NCI-H187 treated with DMSO at 0.1 percent for 48 hours (cell line): ENCODE measurements at places on chromosomes 7 and 10.

DNA sequence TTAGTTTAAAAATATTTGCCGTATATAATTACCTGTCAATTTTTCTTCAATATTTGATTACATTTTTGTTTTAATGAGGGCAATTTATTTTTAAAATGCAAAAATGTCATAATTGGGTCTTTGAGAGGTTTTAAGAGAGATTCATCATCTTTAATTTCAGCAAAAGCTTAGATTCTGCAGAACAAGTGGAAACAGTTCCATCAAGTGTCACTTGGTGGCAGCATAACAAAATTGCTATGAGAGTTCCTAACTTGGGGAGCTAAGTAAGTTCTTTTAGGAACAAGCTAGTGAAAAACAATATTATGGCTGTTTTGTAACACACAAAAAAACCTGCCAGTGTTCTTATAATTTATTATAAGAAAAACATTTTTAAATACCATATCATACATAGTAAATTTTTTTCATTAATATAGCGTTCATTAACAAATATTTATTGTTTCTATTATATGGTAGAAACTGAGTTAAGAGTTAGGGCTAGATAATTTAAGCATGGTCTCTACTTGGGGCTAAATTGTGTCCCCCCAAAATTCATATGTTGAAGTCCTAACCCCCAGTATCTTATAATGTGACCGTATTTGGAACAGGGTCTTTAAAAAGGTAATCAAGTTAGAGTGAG is 155.2 kb downstream of the MAGI2 start:
- DNase-seq, result no peak

- no peak for DNase-seq
Measured at GRCh38 chr7:4815121-4815520, 39.7 kb downstream of the AP5Z1 start.

DNA sequence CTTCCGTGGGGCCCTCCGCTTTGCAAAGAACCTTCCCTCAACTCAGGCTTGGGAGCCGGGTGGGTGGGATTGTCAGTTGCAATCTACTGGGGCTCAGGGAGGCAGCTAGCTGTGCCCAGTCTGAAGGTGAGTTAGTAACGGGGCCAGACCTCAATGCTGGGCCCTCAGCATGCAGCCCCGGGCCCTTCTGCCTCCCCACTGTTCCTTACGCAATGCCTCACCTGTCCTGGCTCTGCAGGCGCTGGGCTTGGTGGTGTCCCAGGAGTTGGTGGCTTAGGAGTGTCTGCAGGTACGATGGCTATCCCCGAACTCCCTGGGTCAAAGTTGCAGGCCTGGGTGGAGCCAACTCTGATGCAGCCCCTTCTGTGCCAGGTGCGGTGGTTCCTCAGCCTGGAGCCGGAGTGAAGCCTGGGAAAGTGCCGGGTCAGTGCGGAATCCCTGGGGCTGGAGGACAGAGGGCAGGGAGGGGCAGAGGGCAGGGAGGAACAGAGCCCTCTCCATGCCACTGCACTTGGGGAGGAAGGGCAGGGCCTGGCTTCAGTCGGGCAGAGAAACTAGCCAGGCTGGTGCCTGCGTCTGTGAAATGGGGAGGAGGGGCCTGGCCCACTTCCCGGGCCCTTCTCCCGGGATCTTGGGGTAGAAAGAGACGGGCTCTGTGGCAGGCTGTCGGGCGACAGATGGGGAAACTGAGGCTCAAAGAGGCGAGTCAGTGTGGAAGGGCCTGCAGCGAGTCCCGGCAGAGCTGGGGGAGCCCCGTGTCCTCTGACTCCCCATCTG is 15.0 kb downstream of the ELN start:
- DNase-seq, result no peak

DNA sequence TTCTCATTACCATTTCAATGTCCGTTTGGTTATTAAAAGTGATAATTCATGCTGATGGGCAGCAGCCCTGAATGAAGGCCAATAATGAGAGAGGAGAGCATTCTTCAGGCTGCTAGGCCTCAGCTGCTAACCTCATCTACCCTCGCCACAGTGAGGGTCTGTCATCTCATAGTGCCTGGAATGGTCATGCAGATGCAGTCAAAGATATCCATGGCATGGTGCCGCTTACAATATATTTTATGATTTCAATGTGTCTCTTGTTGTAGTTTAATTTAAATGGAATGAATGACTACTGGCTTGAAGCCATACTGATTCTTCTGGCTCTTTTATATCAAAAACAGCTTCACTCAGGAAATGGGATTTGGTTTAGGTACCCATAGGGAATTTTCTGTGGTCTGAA is 126.9 kb downstream of the SLC16A9 start:
- DNase-seq, result no peak

- peak; percentile 42 for DNase-seq
Measured at GRCh38 chr7:70032649-70033048, 434.4 kb downstream of the AUTS2 start.

DNA sequence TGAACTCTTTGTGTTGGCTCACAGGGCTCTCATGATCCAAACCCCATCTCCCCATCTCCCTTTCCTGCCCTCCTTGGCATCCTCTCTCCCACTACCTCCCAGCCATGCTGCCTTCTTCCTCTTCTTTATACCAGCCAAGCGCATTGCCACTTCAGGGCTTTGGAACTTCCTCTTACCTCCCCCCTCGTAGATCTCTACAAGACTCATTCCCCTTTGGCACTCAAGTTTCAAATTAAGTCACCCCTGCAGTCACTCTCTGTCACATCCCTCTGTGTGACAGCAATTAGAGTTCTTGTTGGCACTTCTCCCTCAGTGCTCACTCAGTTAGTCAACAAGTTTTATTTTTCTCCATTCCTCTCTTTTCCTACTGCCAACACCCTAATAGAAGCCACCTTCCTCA is 20.8 kb upstream of the NRP1 start:
- no peak for DNase-seq

- DNase-seq, result no peak
Measured at GRCh38 chr7:100157334-100158228, 942 bp downstream of the TRAPPC14 start.

DNA sequence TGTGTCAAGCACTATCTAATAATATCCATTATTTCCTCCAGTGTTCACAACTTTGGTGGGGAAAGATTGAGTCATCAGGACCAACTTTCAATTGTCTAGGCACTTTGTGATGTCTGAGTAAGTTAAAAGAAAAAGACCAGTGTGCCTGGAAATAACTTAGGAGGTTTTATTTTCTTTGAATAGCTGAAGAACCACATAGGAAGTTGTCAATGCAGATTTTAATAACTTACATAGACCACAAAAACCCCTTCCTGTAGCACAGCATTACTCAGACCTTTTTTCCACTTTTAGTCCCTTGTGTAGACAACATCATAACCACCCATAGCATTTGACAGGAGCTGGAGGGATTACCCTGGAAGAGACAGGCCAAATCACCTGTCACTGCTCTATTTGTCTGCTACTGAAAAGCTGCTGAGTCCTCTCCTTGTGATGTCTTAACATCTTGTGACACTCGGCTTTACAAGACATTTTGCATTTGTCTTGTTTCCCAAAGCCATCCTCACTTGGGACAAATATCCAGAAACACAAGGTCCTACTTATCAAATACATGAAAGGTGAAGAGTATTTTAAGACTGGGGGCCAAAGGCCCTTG is 241.5 kb upstream of the PTER start:
- DNase-seq, result no peak

- DNase-seq, result no peak
Measured at GRCh38 chr7:23514755-23515154, 17.0 kb downstream of the TRA2A start.

DNA sequence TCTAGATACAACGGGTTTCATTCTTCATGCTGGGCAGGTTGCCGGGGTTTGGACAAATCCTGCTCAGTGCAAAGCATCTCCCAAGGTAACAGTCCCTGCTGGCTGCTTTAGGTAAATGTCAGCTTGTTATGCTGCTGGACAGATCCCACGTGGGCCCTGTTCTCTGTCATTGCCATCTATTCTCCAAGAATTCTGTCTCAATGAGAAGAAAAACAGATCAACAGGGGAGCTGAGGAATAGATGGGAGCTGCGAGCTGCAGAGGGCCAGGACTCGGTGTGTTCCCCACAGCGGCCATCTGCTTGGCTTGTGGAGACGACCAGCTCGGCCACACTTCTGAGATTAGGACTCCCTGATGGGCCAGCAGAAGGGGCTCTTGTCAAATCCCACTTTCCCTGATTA is 235.2 kb downstream of the DPP6 start:
- no peak for DNase-seq
